Mesendoderm (in vitro differentiated cells): ENCODE measurements at places on chromosomes 11 and 22.

GRCh38 chr11:133952199-133953190 lies 4.3 kb downstream of the IGSF9B start:
- DNase-seq, result no peak

DNA sequence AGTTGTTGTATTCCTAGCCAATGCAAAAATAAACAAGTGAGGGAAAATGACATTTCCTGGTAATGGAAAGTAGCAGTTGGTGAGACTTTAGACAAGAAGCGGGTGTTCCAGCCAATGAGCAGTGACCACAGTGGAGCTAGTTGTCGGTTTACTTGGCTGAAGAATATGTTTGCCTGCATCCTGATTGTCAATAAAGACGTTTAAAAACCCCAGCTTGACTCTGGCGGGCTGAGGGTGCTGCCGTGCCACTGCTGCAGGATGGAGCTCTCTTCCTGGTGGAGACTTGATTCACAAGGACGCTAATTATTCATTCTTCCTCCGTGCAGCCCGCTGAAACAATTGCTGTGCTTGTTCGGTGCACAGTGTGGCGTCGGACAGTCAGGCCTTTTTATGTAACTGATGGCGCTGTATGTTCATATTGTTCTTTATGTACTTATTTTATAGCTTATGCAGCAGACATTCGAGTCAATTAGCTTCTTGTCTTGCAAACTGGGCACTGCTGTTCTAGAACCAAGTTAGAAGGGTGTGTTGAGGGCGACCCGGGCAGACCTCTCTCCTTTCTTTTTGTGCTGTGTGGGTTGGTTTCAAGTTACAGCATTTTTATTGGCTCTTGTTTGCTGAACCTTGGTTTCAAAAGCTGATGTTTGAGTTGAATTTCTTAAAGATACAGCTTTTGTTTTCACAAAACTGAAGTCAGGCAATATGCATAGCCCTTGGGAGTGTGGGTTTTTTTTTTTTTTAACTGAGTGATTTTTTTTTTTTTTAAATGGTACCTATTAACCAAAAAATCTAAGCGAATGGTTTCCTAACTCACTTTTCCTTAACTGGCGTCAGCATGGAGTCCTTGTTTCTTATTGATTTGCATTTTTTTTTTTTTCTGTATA lies 153.9 kb downstream of the TEAD1 start:
- DNase-seq, result peak; percentile 69

DNA sequence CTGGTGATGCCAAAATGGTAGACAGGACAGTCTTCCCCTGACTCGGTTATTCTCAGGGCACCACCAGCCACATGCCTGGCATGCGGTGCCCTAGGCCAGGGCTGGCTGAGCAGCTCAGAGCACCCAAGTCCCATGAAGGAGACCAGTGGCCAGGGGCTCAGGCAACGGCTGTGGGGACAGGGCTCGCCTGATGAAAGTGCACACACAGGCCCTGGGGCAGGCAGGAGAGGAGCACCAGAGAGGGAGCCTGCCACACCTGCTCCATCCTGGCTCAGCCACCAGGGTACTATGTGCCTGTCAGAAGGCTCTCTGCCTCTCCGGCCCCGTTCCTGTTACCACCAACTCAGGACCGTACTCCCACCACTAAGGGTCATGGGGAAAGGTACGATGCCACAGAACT lies 12.1 kb downstream of the ELFN2 start:
- DNase-seq, result no peak

- DNase-seq, result peak; percentile 71
These were observed 8.2 kb upstream of the CCDC88B start for GRCh38 chr11:64331569-64332371.

DNA sequence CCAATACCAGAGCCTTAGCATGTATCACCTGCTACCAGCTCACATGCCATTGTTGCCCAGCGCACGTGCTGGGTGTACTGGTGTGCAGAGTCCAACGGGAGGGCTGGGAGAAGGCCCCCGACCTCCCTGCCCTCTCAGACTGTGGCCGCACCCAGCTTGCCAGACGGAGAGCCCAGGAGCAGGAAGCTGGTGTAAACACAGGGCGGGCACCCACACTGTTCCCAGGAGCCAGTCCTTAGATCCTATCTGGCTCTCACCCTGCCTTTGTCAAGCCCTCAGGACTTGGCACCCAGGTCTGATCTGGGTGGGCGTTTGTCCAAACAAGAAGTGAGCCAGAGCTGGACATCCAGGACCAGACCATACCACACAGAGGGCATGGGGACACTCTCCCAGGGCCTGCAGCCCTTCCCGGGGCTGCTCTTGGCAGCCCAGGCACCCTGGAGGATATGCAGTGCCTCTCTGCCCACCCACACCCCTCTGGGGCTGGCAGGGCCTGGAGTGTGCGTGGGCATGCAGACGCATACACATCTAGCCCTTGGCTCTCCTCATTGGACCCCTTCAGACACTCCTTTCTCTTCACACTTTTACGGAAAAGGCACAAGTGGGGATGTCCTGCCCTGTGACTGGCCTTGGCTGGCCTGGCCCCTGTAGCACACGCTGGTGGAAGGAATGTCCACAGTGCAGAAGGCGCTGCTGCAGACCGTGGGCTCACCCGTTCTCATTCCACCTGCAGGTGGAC lies 19.9 kb upstream of the CLDN5 start:
- no peak for DNase-seq

- peak; percentile 82 for DNase-seq
These were observed 147.5 kb upstream of the CTSC start for GRCh38 chr11:88484873-88485621.
